ENCODE measurements at places on chromosomes 4 and X.

DNA sequence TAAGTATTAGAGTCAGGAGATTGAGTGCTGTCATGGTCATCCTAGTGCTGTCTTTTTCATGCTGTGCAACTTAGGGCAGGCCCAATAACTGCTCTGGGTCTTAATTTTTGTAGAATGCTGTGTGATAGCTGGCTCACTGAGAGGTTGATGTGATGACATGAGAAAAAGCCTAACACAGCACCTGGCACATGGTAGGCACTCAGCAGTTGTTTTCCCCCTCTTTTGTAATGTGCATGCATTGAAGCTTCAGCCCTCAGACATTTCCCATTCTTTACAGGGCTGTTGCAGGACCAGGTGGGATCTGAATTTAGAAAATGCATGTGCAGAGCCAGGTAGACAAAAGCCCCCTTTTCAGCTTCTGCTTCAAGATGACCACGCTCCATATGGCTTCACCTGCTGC is 44.1 kb upstream of the SOX3 start:
- DNase-seq, result no peak

- no peak for DNase-seq
Observed at GRCh38 chrX:25005382-25006185, 10.2 kb downstream of the ARX start.

GRCh38 chrX:25968920-25969319 is 169.2 kb upstream of the MAGEB18 start:
- no peak for DNase-seq

GRCh38 chrX:131792356-131792749 is 230.7 kb upstream of the STK26 start:
- no peak for DNase-seq

DNA sequence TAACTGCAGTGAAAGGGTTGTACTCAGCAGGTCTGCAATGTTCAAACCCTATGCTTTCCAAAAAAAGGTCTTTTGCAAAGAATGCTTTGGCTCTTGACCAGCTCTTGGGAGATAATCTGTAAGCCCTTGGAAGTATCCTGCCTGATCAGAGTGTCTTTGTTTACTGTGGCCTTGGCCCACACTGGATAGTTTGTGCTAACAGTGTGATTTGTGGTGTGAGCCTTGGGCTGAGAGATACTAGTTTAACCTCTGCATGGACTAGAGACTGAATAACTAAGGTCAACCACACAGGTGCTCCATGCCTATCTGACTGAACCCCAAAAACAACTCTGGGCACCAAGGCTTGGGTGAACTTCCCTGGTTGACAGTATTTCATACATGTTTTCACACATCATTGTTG is 3.6 kb upstream of the MAGED1 start:
- DNase-seq, result no peak

- no peak for DNase-seq
Observed at GRCh38 chr4:158299459-158300007, 89.2 kb downstream of the TMEM144 start.

DNA sequence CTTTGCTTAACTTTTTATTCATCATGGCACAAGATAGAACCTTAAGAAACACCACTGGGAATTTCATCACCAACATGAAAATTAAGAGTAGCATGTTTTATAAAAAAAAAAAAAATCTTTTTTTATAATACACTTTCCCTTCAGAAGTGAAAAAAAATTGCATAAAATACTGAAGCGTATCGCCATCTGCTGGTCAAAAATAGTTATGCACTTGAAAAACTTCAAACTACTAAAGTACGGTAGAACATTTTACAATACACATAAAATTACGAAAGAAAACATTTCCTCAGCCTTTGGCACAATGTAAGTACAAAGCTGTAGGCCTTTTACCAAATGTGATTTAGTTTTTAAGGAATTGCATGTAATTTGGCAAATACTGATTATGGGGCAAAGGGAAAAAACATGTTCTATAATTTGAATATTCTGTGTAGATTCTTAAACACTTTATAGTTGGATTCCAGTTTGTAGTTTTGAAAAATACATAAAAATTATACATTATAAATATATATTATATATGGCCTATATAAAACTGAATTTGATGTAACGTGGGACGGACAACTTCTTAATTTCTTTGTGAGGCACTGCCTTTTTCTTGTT is 26.5 kb downstream of the HCCS start:
- no peak for DNase-seq

- DNase-seq, result no peak
Observed at GRCh38 chr4:100079264-100079663, 111.0 kb downstream of the DDIT4L start.

DNA sequence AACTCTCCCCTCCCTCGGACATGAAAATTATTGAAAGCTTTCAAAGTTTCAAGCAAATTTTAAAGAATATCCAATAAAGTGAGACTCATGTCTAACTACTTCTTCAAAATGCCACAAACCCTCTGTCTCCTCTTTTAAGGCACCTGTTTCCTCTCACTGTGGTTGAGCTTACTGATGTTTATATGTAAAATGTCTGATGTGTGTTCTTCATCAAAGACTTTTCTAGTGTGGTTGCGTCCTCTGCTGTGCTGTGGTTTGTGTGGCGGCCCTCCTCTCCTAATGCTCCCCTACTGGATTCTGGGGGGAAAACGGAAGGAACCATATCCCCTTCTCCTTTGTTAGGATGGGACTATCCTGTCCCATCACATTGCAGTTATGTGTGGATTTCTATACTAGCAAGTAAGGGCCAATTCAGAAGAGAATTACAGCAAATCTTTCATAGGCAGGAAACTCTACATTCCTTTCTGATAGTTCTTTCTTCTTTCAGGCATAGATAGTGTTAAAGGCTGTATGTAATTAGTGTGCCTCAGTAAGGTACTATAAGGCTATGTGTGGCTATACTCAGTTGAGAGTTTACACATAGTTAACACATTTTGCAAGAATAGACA is 221.0 kb upstream of the GPRIN3 start:
- DNase-seq, result no peak

GRCh38 chr4:31009926-31010325 is 289.8 kb downstream of the PCDH7 start:
- DNase-seq, result no peak

DNA sequence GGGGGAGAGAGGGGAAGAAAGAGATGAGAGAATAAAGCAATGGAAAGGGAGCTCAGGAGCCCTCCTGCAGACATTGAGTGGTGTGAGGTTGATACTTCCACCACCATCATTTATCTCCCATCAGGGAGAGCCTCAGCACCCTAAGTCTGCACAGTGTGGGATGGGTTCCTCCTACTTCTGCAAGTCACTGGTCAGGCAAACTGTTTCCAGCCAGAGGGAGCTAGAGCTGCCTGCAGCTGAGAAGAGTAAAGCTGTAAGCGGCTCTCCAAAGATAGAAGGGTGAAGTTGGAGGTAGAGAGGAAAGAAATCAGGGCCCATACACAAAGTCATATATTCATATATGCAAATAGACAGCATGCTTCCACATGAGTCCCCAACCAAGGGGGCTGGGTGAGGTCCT is 21.9 kb upstream of the ZNF81 start:
- no peak for DNase-seq

GRCh38 chr4:85475631-85476233 is 782 bp downstream of the ARHGAP24 start:
- DNase-seq, result no peak

DNA sequence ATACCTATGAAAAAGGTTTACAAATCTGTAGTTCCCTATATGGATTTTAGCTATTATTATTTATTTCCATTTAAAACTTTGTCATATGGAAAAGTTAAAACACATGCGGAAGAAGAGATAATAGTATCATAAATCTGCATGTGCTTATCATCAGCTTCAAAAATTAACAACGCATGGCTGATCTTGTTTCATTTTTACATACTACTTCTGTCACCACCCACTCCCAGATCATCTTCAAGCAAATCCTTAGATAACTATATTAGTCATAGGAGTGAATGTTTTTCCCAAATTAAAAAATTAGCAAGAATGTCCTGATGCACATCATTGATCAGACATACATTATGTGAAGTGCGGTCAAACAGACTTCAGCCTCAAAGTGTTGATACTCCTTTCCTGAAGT is 24.6 kb upstream of the MOB1B start:
- DNase-seq, result no peak

DNA sequence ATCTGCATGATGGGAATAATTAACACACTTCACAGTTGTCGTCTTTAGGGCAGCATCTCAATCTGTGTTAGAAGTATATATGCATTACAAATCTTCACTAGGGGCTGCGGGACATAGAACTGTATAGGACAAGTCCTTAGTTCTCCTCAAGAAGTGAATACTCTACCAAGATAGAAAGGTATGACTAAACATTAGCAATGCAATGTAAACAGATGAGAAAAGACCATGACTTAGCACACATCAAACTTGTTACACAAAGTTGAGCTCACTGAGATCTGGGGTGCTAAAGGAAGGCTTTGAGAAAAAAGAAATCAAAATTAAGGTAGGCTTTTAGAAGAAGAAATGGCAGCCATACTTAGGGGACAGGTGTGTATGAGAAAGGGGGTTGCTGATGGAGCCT is 182.1 kb upstream of the MAP3K15 start:
- DNase-seq, result no peak

- no peak for DNase-seq
Observed at GRCh38 chr4:44544158-44544557, 95.5 kb upstream of the KCTD8 start.

GRCh38 chr4:163448540-163449203 is 24.9 kb downstream of the TKTL2 start:
- no peak for DNase-seq

DNA sequence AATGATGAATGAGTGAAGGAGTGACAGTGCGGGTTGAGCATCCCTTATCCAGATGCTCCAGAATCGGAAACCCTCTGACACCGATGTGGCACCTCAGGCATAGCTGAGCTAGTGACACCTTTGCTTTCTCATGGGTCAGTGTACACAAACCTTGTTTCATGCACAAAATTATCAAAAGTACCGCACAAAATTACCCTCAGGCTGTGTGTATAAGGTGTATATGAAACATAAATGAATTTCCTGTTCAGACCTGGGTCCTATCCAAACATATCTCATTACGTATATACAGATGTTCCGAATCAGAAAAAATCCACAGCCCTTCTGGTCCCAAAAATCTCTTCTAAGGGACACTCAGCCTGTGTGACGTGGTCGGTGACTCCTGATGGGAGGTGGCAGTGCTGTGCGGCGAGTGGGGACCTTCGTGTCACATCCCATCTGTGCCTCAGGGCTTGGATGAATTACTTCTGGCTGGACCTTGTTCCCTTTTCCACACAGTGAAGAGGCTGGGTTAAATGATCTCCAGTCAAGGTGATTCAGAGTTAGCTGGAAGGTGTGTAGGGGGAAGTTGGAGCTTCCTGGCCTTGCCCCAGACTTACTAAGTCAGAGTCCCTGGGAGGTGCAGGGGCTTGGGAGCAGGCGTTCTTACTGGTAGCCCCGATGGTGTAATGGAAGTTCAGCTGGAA is 18.8 kb downstream of the RGS12 start:
- no peak for DNase-seq

DNA sequence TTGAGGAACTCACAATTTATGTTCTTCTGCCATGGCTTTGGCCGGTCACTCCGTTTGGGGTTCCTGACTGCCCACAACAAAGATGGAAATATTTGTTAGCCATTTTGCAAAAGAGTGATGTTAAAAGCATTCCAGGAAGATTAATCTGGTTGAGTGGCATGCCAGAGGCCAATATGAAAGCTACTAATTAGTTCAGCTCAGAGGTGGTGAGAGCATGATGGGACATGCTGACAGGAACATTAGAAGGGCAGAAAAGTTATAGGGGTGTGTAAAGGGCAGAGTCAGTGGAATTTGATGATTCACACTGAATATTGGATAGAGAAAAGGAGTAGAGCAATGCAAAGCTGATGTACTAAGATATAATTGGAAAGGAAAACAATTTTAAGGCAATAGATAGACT is 94.4 kb downstream of the TLL1 start:
- DNase-seq, result no peak

DNA sequence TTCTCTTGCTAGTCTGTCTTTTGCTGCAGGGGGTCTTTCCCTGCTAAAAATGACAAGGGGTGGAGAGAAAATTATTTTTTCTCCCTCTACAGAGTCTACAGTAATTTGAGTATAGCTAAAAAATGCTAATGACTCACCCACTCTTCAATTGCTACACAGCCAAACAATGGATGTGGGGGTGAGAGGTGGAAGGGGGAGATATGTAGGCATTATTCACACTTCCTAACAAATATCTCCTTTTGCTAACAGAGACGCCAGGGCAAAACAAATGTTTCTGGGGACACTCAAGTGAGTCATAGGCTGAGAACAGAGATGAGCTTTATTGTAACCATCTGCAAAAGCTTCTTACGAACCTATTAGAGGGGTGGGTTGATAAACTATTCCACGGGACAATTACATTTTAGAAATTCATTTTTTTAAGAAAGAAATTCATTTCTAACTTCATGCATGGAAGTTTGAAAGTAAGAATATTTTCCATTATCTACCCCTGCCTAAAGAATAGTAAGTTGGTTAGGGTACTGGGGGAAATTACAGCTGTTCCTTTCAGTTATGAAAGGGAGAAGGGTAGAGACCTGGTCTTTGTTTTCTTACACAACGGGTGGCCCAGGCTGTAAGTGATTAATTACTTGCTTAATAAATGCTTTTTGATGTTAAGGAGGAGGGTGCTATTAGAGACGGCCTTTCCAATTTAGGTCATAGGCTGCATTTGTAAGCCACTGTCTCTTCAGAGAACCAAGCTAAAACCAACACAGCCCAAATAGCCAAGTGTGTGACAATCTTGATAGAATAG is 12.8 kb downstream of the SCD5 start:
- no peak for DNase-seq

DNA sequence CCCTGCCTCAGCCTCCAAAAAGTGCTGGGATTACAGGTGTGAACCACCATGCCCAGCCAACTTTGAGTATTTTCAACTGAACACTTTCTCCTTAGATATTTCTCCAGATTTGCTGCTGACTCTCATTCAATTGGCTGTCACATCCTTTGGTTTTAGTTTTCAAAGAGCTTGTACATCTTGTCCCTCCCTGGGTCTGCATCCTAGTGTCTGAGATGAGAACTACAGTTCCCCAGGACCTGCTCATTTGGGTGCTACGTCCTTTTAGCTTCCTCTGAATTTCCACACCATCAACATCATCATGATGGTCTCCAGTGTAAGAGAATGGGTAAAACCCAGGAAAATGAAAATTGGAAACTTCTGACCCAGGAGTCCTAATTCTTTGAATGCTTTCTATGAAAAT is 312.9 kb downstream of the NLGN4X start:
- no peak for DNase-seq

DNA sequence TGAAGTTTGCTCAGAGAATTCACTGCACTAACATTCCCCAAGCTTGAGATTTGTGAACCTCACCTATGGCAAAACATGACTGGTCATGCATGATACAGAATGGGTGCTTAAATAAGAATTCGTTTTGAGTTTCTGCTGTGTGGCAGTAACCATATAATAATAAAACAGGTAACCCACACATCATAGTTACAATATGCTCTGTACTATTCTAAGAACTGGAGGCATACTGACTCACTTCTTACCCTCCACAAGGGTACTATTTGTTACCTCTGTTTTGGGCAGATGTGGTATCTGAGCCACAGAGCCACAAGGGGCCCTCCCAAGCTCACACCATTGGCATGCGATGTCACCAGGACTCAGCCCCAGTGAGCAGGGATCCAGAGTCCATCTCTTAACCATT is 17.6 kb downstream of the SLC2A9 start:
- DNase-seq, result no peak
